CD4-positive, alpha-beta T cell treated with Interleukin-1 beta for 1 hour (primary cell): ENCODE measurements at places on chromosomes 13 and 19.

DNA sequence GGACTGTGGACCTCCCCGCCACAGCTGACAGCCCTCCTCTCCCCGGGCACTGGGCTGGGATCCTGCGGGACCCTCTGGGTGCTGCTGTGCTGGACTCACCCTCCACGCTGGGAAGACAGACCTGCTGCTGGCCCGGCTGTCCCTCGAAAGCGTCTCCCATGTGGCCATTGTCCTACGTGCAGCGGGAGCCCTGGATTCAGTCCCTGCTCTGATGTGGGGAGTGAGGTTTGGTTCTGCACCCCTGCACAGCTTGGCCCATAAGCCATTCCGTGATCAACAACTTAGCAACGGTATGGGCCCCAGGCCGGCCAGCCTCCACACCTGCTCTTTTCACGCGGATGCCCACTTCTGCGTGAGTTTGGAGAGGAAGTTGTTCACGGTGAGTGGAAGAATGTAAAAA is 195.2 kb downstream of the TEX29 start:
- DNase-seq, result no peak

DNA sequence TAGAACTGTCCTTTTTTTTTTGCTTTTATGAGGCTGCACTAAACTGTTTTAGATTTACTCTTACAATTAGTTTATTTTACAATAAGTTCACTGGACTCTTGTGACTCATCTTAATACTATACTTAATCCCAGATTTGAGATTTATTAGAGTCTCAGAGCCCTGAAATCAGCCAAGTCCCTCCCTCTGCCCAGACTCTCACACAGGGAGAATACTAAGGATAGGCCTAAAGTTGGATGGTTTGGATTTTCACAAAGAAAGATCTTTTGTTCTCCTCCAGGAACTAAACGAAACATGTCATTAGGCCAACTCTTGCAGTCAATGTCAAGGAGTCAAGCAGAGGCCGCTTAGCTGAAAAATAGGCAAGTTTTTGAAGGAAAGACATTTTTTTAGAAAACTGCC is 42.7 kb upstream of the MIR17HG start:
- no peak for DNase-seq

GRCh38 chr13:74682746-74683145 is 548.5 kb upstream of the KLF12 start:
- no peak for DNase-seq

GRCh38 chr19:50449236-50449899 is 16.7 kb downstream of the MYBPC2 start:
- no peak for DNase-seq

GRCh38 chr19:2235381-2236063 is 607 bp downstream of the PLEKHJ1 start:
- no peak for DNase-seq

GRCh38 chr13:30222254-30222653 is 85.1 kb downstream of the KATNAL1 start:
- no peak for DNase-seq

DNA sequence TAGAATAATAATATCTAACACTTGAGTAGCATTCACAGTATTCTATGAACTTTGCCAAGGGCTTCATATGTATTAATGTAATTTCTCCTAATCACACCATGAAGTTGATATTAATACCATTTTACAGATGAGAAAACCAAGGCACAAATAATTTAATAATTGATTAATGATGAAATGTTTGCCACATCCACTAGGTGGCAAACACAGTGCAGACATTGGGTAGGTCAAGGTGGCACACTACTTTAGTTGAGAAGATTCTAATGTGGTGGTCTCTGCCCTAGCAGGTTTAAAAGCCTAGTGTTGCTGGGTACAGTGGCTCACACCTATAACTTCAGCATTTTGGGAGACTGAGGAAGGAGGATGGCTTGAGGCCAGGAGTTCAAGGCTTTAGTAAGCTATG is 412.4 kb downstream of the SUCLA2 start:
- no peak for DNase-seq
